ENCODE measurements at places on chromosomes 6 and 20.

DNA sequence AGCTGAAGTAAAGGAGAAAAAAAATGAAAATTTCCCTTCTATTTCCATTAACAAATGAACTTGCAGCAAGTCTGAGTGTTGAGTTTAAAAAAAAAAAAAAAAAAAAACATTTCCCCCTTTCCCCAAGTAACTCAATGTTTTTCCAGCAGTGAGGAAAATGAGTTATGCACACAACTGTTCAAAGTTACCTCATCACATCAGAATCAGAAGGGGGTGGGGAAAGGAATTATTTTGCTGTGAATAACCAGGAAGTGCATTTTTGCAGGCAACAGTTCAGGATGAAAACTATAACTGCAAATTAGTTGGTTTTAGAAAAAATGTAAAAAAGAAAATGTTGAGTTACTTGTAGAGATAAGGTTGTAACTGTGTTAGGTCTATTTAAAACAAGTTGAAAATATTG lies 568.9 kb upstream of the CITED2 start:
- no peaks in the 10 kb centered on the region for H3K27me3 ChIP-seq
- no peaks in the 10 kb centered on the region for H3K36me3 ChIP-seq
- H3K4me1 ChIP-seq, result no peaks in the 10 kb centered on the region
- no peak overlapping the region for H3K27ac ChIP-seq

DNA sequence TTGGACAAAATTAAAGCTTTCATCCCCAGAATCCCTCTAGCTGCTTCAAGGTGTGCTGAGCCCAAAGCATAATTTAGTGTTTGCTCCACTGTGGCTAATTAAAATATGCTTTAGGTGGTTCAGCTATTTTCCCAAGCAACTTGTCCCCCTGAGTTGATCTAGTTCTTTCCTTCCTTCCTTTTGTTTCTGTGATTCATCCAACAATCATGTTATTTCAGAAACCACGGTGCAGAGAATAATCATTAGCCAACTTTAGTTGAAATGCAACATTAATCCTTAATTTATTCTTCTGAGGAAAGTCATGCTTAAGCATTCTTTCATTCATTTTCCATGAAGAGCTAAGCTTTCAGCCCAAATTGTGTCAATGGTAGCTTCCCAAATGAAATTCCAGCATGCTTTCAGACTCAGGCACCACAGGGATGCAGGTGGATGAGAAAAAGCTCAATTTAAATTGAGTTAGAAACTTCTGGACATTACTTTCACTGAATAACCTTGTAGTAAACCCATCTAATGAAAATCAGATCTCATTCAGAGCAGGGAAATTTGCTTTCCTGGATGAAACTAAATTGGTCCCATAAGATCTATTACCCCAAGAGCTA lies 209.0 kb upstream of the NT5E start:
- no peaks in the 10 kb centered on the region for H3K36me3 ChIP-seq
- H3K27ac ChIP-seq, result no peak overlapping the region
- H3K4me1 ChIP-seq, result no peaks in the 10 kb centered on the region
- H3K27me3 ChIP-seq, result no peaks in the 10 kb centered on the region

DNA sequence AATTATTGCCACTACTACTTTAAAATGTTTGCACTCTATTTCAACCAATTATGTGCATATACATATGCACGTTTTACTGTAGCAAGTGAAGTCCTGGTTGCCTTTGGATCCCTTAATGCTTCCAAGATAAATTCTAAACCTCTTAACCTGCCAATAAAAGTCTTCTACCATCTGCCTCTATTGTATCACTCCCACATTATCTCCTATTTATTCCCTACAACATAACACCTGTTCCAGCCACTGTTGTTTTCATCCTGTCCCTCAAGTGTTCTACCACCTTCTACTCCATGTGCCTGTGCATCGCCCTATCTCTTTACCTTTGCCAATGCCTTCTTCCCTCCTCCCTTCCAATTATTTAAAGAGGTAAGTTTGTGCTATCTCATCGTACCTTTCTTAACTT lies 499.0 kb upstream of the RNF217 start:
- no peaks in the 10 kb centered on the region for H3K36me3 ChIP-seq
- H3K4me1 ChIP-seq, result no peaks in the 10 kb centered on the region
- no peak overlapping the region for H3K27ac ChIP-seq
- DNase-seq, result no peak
- H3K4me3 ChIP-seq, result no peak overlapping the region

DNA sequence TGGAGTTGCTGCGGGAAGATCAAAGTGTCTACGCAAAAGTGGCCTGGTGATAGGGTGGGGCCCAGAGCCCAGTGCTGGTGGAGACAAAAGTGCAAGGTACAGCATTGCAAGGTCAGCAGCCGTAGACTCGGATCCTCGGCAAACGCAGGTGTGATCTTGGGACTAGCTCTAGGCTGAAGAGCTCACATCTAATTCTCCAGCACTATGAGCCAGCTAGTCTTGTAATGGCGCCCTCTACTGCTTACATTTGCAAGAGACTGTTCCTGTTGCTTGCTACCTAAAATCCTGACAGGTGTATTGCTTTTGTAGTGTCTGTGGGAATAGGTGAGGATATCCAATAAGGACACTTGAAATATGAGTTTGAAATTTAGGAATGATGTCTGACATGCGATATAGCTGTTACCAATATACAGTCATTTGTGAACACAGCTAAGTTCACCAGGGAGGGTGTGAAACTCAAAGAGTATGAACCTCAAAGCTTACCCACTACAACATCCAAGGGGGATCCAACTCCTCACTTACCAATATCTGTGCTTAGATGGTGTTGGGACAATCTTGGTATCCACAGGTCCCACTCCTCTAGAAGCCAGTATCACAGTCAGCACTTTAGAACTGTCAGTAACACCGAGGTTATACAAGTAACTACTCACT lies 58.4 kb downstream of the PDE7B start:
- no peaks in the 10 kb centered on the region for H3K36me3 ChIP-seq
- peaks cover 3% of the 10 kb centered on the region for H3K4me1 ChIP-seq
- no peaks in the 10 kb centered on the region for H3K27me3 ChIP-seq
- H3K27ac ChIP-seq, result no peak overlapping the region
- no peak overlapping the region for H3K4me3 ChIP-seq

- no peaks in the 10 kb centered on the region for H3K27me3 ChIP-seq
- no peaks in the 10 kb centered on the region for H3K4me1 ChIP-seq
- no peak overlapping the region for H3K27ac ChIP-seq
- DNase-seq, result no peak
Measured at GRCh38 chr6:130787726-130788500, 39.3 kb upstream of the SMLR1 start.

DNA sequence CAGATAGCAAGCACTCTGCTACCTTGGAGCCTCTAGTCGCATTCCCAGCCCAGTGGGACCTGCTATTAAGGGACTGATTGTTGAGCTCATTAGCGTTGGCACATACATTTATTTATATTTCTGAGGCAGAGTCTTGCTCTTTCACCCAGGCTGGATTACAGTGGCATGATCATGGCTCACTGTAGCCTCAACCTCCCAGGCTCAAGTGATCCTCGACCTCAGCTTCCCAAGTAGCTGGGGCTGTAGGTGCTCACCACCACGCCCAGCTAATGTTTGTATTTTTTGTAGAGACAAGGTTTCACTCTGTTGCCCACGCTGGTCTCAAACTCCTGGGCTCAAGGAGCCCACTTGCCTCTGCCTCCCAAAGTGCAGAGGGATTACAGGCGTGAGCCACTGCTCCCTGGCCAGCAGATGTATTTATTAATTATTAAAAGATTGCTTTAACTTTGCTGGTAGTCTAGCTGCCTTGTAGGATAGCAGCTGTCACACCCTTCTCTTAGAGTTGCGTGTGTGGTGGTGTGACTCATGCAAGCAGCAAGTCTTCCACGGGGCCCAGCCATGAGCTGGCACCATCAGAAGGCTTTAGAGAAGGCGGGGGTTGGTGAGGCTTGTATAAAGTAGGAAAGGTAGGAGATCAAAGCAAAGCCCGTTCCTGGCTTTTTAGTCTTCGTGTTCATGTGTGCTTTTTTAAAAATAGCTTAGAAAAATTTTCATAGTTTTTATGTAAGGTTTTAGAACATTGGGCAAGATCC lies 16.5 kb downstream of the ACTR5 start:
- no peaks in the 10 kb centered on the region for H3K27me3 ChIP-seq
- H3K27ac ChIP-seq, result no peak overlapping the region
- peaks cover 84% of the 10 kb centered on the region for H3K36me3 ChIP-seq

DNA sequence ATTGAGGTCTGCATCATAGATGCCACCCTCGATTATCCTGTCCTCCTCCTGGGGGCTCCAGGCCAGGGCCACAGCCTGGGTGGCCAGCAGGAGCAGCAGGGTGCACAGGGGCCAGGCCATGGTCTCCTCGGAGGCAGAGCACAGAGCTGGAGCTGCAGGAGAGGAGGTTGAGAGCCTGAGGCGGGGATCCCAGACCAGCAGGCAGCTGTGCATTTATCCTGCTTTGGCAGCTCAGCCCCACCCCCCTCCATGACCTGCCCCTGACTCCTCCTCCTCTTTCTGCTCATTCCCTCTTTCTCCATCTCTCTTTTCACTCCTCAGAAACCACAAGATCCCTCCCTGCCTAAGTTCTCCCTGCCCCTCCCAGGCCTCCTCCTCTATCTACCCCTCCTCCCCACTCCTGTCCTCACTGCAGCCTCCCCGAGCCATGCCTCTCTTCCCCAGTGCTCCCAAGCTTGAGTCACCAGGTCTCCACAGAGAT lies at the start of gene CST2:
Gene CST2 (minus strand): TSS at position 189 of the 481 bp plus-strand sequence. CDS start 69 bp downstream, at position 120.
- H3K27me3 ChIP-seq, result no peaks in the 10 kb centered on the region
- H3K4me1 ChIP-seq, result no peaks in the 10 kb centered on the region
- H3K36me3 ChIP-seq, result no peaks in the 10 kb centered on the region
- H3K27ac ChIP-seq, result no peak within 1 kb of the TSS
- no peak within 1 kb of the TSS for H3K4me3 ChIP-seq

DNA sequence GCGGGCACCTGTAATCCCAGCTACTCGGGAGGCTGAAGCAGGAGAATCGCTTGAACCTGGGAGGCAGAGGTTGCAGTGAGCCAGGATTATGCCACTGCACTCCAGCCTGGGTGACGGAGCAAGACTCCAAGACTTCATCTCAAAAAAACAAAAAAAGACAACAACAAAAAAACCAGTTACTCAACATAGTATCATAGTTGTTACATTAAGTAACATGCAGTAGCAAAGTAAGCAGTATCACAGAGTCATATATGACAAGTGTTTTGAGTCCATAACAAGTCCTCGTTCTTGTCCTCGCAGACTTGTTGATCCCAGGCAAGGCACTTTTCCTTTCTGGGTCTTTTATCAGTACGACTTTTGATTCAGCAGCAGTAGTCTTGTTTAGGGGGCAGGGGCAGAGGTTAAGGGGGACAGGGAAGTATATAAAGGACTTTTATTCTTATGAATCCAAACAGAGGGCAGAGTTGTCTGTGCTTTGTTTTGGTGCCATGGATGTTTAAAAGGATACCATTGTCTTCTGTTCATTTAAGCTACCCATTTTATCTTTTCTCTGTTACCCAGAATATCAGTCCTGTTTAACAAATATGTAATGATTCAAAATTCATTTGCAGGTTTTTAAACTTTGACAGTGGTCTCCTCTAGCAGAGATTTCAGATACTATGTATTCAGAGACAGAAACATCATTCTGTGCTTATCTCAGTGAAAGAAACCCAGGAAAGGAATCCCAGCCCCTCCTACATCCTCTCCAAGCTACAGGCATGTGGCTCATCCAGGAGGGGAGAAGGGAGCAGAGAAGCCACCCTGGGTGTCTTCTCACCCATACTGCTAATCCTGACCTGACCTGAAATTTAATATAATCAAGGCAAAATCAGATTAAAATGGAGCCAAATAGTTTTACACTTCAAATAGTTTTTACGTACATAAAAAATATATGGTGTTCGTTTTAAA lies 137.9 kb upstream of the EDN1 start:
- H3K27ac ChIP-seq, result no peak overlapping the region
- H3K36me3 ChIP-seq, result peaks cover 4% of the 10 kb centered on the region
- no peak for DNase-seq
- no peaks in the 10 kb centered on the region for H3K4me1 ChIP-seq
- no peaks in the 10 kb centered on the region for H3K27me3 ChIP-seq
- no peak overlapping the region for H3K4me3 ChIP-seq

- no peaks in the 10 kb centered on the region for H3K27me3 ChIP-seq
- H3K4me1 ChIP-seq, result peaks cover 3% of the 10 kb centered on the region
- H3K4me3 ChIP-seq, result no peak overlapping the region
- no peak for DNase-seq
- no peak overlapping the region for H3K27ac ChIP-seq
Measured at GRCh38 chr20:38141204-38141888, 23.7 kb downstream of the TGM2 start.

DNA sequence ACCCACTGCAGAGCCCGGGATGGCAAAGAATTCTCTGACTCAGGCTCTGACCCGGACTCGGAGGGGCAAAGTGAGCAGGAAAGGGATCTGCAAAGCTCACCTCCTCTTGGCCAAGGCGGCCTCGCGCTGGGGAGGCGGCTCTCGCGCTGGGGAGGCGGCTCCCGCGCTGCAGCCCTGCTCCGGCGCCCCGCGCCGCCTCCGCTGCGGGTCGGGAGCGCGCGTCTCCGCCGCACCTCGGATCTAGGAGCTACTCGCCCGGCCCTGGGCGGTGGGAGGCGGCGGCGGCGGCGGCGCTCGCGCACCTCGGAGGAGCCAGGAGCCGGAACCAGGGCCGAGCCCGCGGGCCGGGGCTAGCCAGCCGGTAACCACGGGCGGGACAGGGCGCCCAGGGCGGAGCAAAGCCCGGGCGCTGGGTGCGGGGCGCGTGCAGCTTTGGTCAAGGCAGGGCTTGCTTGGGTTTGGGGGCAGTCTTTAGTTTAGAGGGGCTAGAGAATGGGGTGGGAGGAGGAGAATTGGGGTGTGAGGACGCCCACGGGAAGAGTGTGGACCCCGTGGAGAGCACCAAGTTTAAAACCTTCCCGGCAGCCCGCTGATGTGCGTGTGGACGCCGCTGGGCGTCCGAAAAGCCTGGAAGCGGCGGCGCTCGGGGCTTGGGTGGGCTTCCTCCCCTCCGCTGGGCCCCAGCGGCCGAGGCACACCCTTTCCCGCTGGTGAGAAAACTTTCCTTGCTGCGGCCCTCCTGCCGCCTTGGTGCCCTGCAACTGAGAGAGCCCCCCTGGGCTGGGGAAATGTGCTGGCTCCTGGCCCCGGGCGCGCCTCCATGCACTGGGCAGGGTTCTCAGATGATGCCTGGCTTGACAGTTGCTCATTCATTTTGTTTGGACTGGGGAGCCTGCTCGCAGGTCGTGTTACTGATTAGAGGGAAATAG lies at the start of gene MRAP2:
Gene MRAP2 (plus strand): TSS at position 250 of the 929 bp plus-strand sequence. CDS start 21,547 bp downstream, outside the sequence.
- H3K4me3 ChIP-seq, result no peak within 1 kb of the TSS
- no peaks in the 10 kb centered on the region for H3K36me3 ChIP-seq
- H3K4me1 ChIP-seq, result peaks cover 3% of the 10 kb centered on the region
- DNase-seq, result no peak

- no peak for DNase-seq
- no peak overlapping the region for H3K4me3 ChIP-seq
- H3K36me3 ChIP-seq, result no peaks in the 10 kb centered on the region
- no peaks in the 10 kb centered on the region for H3K4me1 ChIP-seq
- H3K27me3 ChIP-seq, result peaks cover 4% of the 10 kb centered on the region
Measured at GRCh38 chr6:17740559-17741220, 34.0 kb upstream of the NUP153 start.

- no peaks in the 10 kb centered on the region for H3K4me1 ChIP-seq
- no peaks in the 10 kb centered on the region for H3K27me3 ChIP-seq
- no peaks in the 10 kb centered on the region for H3K36me3 ChIP-seq
- no peak for DNase-seq
- H3K4me3 ChIP-seq, result no peak overlapping the region
- no peak overlapping the region for H3K27ac ChIP-seq
Measured at GRCh38 chr6:133648581-133648980, 240.3 kb upstream of the TCF21 start.

- no peaks in the 10 kb centered on the region for H3K27me3 ChIP-seq
- H3K36me3 ChIP-seq, result no peaks in the 10 kb centered on the region
- no peaks in the 10 kb centered on the region for H3K4me1 ChIP-seq
- H3K4me3 ChIP-seq, result no peak overlapping the region
Measured at GRCh38 chr20:50405235-50405914, 104.8 kb upstream of the PTPN1 start.

All from CD4-positive, alpha-beta T cell (primary cell).